EL (cell line): ENCODE measurements at places on chromosomes 1 and 21.

DNA sequence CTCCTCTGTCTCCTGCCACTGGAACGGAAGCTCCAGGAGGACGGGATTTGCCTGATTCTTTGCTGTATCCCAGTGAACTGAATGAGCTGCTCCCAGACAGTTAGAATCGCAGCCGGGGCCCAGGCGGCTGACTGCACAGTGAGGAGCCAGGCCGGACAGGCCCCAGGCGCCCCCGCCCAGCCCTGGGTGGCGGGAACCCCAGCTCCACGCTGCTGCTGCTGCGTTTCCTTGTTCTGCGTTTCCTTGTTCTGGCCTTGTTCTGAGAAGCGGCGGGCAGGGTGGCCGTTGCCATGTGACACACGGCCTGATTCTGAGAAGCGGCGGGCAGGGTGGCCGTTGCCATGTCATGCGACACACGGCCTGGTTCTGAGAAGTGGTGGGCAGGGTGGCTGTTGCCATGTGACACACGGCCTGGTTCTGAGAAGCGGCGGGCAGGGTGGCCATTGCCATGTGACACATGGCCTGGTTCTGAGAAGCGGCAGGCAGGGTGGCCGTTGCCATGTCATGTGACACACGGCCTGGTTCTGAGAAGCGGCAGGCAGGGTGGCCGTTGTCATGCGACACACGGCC is 56.2 kb downstream of the SLC37A1 start:
- no peak for DNase-seq

DNA sequence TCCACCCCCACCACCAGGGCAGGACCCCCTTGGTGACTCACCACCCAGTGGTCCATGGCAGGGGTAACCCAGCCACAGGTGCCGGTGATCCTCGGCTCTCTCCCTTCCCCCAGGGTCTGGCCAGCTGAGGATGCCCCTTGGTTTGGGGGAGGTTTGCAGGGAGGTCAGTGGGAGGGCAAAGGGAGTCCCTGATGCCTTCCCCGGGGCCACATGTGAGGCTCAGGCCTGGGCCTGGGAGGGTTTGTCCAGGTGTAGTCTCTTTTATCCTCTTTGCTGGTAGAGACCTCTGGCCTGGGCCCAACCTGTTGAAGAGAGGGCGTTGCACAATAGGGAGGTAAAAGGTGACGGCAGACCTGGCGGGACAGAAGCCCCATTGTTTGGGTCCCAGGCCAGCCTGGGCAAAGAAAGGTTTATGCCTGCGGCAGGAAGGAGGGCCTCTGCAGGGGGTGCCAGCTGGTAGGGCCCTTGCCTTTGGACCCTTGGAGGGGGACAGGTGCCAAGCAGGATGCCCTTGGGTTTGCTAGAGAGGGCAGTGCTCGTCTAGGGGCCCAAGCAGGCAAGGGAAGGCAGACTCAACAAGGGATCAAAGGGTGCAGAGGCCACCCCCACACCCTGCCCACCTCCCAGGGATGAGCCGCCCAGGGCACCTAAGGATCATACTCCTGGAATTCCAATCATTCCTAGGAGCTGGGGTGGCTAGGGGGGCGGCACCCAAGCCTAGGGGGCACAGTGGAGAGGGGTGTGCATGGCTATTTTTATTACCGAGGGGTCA is 760 bp upstream of the TINAGL1 start:
- DNase-seq: no peak

- peak; percentile 9 for DNase-seq
Observed at GRCh38 chr1:163758977-163759670, 437.4 kb downstream of the NUF2 start.

- DNase-seq: peak; percentile 67
Observed at GRCh38 chr1:86914998-86915736, 732 bp downstream of the HS2ST1 start.

GRCh38 chr1:66403007-66403731 is 130.8 kb upstream of the SGIP1 start:
- no peak for DNase-seq

- DNase-seq: no peak
Observed at GRCh38 chr1:47332779-47333577, 612 bp upstream of the CMPK1 start.

DNA sequence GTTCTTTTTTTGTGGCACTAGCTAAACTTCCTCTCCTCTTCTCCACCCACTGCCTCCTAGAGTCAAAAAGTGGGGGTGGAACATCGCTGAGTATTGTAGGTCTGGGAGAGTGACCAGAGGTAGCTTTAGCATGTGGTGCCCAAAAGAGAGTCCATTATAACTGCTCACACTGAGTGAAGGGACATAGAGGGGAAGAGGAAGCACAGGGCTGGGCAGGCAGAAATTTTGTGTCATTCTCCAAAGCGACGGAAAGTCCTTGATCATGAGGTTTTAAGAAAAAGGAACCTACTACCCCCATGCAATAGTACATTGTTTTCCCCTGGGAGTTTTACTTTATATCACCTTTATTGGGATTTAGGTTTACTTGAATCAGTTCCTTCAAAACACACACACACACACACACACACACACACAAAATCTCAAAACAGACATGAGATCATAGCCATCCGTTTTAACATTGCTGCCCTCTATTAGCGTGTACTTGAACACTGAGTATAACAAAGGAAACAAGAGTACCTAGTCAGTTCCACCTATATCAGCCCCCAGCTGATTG is 4.1 kb downstream of the CD84 start:
- no peak for DNase-seq

- DNase-seq: no peak
Observed at GRCh38 chr1:66682106-66682505, 70.2 kb upstream of the DYNLT5 start.

- no peak for DNase-seq
Observed at GRCh38 chr1:149945206-149945605, 8.5 kb upstream of the MTMR11 start.

GRCh38 chr1:163083690-163084089 is 14.5 kb downstream of the RGS4 start:
- DNase-seq: peak; percentile 46

DNA sequence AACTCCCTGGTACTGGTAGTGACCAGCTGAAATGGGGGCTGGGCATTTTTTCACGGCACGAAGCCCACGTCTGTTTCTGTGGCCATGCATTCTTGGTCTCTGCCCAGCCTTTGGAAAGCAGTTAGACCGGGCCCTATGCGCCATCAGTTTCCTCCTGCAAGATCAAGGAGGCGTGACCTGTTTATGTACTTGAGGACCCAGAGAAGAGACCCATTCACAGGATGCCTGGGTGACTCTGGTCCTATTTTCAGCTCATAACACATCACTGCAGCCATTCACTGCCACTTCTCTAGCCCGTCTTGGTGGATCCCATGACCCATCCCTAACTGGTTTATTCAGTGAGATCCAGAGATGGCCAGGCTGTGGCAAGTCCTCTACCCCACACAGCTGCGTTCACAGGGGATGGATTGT is 70.4 kb downstream of the SPSB1 start:
- DNase-seq: no peak

GRCh38 chr1:56150441-56151215 is 428.7 kb downstream of the PLPP3 start:
- no peak for DNase-seq

GRCh38 chr1:153253076-153253475 is 6.4 kb upstream of the LORICRIN start:
- DNase-seq: no peak
